ENCODE measurements at places on chromosomes 3 and 15.

- no peak for DNase-seq
Observed at GRCh38 chr3:124680521-124680920, 49.7 kb upstream of the UMPS start.

DNA sequence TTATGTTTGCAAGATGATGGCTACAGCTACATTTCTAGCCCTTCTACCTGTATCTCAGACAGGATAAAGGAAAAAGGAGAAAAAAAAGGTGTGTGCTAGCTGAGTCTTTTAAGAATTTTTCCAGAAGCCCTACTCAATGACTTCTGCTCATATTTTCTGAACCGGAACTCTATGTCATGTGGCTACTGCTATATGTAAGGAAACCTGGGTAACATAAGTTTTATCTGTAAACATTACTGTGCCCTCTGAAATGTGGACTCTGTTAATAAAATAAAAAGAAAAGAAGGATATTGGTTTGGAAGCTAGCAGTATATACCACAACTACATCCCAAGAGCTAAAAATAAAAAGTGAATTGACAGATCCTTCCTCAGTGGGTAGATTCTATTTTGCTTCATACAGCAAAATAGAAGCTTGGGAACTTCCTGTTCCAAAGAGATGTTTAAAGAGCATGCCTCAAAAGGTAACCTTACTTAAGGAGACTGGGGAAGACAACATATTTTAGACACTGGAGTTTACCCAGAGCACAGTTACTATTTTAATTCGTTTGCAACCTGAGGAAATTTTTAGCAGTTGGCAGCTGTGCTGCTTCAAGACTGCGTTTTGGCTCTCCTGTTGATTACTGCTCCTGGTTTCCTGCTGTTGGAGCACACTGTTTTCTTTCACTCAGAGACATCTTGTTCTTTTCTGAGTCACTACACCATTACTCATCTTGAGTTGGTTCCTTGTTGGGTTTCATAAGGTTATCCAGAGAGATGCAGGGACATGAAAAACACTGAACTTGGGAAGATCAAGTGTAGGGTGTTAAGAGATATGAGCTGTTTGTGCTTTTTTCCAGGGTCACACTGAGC is 280.7 kb downstream of the NFKBIZ start:
- DNase-seq, result no peak

- DNase-seq, result no peak
Observed at GRCh38 chr3:146491303-146491702, 21.9 kb upstream of the PLSCR2 start.

DNA sequence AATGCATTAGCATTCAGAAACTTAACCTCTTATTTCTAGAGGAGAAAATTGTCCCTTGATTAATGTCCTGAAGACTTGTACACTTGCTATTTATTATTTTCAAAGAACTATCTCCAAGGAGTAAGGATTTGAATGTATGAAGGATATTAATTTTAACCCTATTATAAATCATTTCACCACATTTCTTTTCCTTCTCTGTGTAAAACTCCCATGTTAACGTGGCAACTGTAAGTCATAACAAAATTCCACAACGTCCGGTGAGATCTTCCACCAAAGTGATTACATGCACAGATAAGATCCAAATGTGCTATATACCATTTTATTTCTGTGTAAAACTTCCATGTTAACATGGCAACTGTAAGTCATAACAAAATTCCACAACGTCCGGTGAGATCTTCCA is 229.1 kb upstream of the ARHGEF26 start:
- DNase-seq, result no peak

DNA sequence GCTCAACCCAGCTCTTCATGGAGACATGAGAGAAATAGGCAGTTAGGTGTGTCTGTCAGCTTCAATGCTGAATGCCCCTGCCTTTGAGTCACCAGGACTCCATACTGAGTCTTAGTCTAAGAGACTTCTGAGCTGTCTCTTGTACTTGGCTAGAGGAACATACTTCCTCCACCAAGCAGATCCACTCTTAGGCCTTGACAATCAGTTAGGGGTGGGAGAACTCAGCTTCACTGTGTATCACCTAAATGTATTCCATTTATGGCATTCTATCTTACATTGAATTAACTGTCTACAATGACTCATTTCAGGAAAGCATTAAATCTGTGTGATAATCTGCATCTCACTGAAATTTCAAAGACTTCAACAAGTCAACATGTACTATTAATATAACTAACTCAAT is 66.0 kb downstream of the STAC start:
- no peak for DNase-seq

DNA sequence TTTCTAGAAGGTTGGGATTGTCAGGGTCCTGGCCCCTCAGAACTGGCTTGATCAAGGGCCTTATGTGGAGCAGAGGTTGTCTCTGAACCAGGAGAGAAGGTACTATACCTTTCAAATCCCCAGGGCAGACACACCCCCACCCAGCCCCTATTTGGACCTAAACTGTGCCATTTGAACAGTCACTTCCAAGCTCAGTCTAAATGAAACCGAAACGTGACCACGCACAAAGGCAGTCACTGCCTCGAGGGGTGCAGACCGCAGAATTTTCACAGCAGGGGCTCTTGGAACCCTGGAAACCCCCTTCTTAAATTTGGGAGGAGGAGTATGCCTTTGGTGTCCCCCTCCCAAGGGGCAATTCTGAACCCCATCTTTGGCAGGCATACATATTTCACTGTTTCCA is 53.7 kb downstream of the GRIP2 start:
- no peak for DNase-seq

DNA sequence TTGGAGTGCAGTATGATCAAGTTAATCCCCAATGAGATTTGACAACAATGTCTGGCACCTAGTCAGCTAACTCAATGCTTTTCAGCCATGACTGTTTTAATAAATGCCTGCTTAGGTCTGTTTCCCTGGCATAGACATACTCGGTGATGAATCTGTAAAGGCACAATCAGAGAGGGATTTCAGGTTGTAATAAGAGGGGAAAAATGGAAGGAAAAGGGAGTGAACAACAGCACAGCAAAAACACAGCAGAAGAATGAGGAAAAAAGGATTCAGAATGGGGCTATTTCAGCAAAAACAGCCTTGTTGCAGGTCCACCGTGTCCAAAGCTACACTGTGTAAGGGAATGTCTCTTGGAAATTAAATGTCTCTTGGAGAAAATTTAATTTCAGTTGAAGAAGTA is 19.3 kb upstream of the CHD2 start:
- DNase-seq, result no peak

GRCh38 chr3:123700791-123701722 is 116.2 kb upstream of the HACD2 start:
- DNase-seq, result no peak

DNA sequence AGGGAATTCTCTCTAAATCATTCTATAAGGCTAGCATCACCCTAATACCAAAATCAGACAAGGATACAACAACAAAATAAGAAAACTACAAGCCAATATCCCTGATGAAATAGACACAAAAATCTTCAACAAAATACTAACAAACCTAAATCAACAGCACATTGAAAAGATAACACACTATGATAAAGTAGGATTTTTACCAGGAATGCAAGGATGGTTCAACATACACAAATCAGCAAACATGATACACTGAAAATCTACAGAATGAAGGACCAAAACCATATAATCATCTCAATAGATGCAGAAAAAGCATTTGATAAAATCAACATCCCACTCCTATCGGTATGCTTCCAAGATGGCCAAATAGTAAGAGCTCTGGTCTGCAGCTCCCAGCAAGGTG is 39.5 kb downstream of the ALDH1A2 start:
- DNase-seq, result no peak

- no peak for DNase-seq
Observed at GRCh38 chr15:47363653-47364052, 353.7 kb upstream of the SEMA6D start.

GRCh38 chr3:183924956-183925355 is 40.3 kb upstream of the PARL start:
- no peak for DNase-seq

GRCh38 chr3:10389339-10389738 is 68.4 kb upstream of the SEC13 start:
- DNase-seq, result no peak

- no peak for DNase-seq
Observed at GRCh38 chr3:31853580-31853979, 127.5 kb downstream of the OSBPL10 start.

GRCh38 chr3:178205740-178206139 is 330.5 kb upstream of the KCNMB2 start:
- no peak for DNase-seq

GRCh38 chr3:195900436-195901355 is 7.7 kb downstream of the TNK2 start:
- no peak for DNase-seq

DNA sequence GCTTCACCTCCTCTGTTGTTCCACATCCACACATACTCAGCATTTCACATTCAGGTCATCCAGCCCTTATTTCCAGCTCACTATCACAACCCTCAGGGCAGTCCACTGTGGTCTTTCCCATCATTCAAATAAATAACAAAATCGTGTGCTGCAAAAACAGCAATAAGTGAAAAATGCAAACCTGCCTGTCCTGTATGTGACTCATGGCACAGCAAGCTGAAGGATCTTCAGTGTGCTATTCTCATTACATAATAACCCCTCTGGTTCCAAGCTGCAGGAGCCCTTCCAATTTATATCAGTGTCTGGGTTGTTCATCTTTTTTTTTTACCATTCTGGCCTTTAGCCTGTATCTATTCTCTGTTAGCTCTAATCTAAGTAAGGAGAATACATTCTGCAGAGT is 185.3 kb upstream of the UBE2E2 start:
- DNase-seq, result no peak

DNA sequence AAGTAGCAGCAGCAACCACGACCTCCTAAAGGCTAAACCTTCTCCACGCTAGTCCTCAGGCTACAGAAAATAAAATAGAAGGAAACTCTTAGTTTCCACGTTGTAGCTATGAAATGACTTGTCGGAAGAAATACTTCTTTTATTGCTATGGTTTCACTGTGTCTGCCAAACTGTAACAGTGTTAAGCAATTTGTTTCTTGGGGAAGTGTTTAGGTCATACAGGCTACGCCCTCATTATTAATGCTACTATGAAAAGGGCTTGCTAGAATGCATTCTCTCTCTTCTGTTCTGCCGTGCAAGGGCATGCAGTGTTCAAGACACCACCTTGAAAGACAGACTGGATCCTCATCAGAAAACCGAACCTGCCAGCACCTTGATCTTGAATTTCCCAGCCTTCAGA is 462.7 kb downstream of the PLOD2 start:
- DNase-seq, result no peak

DNA sequence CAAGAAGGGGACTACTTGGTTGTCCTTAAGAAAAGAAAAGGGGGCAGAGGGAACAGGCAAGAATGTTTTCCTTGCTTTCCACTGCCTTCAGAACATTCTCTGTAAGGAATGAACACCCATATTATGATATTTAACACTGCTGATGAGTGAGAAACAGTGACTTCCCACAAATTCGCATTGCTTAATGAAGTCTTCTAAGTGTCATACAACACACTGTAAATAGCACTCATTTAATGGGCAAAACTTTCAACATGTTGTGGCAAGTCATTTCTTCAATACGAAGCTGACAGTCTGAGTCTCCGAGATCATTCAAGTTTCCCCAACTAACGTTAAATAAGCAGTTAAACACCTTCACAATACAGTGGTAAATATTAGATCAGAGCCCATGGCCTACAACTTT is 464.4 kb downstream of the SHQ1 start:
- no peak for DNase-seq

GRCh38 chr3:100653604-100654294 is 44.3 kb downstream of the ADGRG7 start:
- DNase-seq, result no peak

GRCh38 chr3:177948716-177949425 is 587.4 kb upstream of the KCNMB2 start:
- DNase-seq, result no peak

- DNase-seq, result no peak
Observed at GRCh38 chr3:71238355-71238757, 345.2 kb downstream of the FOXP1 start.

GRCh38 chr3:173774294-173774693 is 376.8 kb downstream of the NLGN1 start:
- no peak for DNase-seq

DNA sequence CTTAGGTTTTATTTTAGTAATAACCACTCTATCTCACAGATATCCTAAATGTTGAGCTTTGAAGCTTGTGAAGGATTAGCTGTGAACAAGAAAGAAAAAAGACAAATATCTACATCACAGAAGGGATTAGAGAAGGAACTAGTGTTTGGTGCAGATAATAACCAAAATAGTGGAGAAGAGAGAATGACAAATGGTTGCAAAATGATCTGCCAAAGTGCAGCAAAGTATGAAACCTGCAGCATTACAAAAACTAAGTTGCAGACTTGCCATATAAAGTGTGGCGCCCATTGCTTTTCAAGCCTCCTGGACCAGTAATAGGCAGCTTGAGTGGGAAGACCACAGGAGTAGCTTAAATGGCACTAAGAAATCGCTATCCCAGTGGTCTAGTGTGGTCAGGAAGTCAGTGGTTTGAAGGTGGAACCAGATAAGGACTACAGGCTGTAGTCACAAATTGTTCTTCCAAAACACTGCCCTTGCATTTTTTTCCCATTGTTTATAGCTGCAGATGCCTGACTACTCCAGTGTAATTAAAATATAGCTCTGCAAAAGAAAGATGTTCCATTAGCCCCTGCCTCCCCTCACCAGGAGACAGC is 20.7 kb downstream of the TPM1 start:
- DNase-seq, result no peak

GRCh38 chr3:62035402-62036057 is 337.8 kb downstream of the FEZF2 start:
- DNase-seq, result no peak

DNA sequence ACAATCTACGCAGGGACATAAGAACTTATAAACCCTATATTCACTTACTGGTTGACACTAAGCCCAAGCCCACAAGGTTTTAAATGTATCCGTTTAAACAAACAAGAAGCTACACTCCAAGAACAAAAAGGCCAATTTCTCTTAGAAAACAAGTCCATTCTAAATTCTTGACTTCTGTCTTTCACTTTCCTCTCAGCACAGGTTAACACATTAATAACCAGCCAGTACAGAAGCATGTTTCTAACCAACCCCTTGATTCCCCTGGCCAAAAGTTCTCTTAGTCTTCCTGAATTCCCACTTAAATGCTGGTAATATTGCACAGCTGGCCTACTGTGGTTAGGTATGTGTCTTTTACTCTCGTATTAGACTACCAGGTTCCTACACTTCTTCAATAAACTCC is 4.7 kb downstream of the DMXL2 start:
- DNase-seq, result no peak

GRCh38 chr15:26087881-26088280 is 224.8 kb upstream of the ATP10A start:
- DNase-seq, result no peak

GRCh38 chr3:146542179-146542578 is 2.2 kb downstream of the PLSCR1 start:
- DNase-seq, result no peak

GRCh38 chr15:49255966-49256759 is 86.1 kb downstream of the GALK2 start:
- DNase-seq, result no peak

DNA sequence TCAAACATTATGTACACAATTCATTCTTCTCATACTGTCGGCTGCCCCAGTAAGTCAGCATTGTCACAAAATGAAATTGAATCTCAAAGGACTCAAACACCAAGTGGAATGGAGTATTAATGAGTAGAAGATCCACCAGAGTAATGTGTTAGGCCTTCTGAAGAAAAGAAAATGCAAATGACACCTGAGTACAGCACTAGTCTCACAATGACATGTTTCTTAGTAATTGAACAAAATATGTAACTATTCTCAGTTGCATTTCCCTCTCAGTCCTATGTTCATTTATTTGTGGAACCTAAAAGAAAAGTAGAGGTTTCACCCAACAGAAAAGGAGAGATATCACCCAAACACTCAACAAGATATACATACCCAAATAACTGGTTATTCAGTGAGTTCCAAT is 283.9 kb upstream of the THBS1 start:
- DNase-seq, result no peak

All from activated naive CD8-positive, alpha-beta T cell treated with anti-CD3 and anti-CD28 coated beads, Interleukin-2, amount 50 U/mL, for 16 hours (primary cell).